ENCODE measurements at places on chromosomes 7 and 10.

DNA sequence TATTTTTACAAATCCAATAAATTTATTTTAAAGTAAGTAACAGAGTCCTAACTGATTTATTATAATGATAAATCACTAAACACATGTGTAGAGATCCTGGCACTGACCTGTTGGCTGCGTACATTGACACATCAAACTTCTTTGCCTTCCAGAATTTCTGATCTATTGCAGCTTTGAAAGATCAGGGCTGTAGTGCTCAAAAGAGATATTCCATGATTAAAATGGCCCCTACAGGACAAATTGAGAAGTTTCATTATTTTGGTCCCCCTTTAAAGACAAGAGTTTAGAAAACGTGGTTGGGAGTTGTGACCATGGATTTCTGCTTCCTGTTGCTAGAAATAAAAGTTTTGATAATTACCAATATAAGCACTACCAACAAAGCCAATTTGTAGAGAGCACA lies 87.7 kb upstream of the PDK4 start:
- no peak for DNase-seq

GRCh38 chr10:131971591-131971990 lies 10.1 kb downstream of the BNIP3 start:
- DNase-seq: no peak

DNA sequence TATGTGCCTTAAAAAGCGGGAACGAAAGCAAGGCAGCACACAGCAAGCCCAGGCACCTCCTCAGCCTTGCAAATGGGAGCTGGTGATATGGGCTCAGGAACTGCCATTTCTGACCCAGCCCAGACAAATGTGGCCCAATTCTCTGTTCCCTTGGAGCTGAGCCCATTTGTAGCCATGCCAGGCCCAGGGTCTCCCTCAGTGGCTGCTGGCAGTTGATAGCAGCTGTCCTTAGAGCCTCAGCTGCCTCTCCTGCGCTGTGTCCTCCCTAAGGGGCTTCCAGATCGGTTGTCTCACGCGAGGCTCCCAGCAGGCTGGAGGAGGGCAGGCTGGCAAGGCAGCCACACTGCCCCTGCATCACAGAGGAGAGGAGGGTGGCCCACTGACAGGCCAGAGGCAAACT lies 275.8 kb downstream of the KCNMA1 start:
- no peak for DNase-seq

GRCh38 chr10:31952066-31952465 lies 23.4 kb upstream of the ARHGAP12 start:
- no peak for DNase-seq

DNA sequence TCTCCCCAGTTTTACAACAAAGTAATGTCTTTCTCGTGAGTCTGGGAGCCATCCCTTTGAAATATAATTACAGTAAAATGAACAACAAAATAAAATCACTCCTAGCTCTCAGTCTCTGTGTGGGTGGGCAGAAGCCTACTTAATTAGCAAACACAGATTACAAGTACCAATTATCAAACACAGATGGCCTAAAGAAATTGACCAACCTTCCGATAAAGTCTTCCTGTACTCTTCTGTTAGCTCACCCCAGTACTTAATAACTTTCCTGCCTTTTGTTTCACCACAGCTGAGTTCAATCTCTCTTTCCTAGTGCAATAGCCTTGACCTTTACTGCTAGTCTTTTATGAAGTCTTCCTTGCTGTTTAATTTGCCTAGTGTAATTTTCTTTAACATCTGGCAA lies 719.2 kb upstream of the MBL2 start:
- DNase-seq: no peak

DNA sequence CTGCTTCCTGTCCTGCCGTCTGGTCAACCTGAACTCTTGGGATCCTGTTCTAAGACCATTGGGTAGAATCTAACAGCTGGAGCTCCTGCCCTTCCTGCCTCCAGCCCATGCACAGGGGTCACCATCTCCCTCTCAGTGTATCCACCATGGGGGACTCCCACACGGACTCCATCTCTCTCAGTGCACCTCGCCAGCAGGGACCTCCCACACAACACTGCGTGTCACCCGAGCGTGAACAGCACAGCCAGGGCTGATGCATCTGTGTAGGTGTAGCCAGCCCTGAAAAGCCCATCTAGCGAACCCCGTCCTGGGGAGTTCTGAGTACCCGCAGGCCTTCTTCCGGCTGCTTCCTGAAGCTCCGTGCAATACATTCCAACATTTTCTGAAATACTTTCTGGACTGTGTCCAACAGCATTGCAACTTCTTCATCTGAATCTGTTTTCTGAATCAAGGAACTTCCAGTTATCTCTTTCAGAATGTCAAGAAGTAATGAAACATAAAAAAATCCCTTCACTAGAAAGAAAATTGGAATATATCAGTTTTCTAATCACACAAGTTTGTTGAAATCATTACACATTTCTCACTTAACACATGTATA lies 52.5 kb downstream of the NCAPG2 start:
- no peak for DNase-seq

Data from CD8-positive, alpha-beta memory T cell (primary cell).